ENCODE measurements at places on chromosomes 12 and 14. TPM values are rescaled to one million over a fixed set of nuclear protein-coding genes. Genes with fewer than 3 reads are reported as not detected.

TC2N gene
- under 0.01 TPM for total RNA-seq

KRT2 gene
- total RNA-seq, result not detected

ZC2HC1C gene
- 2.0 TPM for total RNA-seq

VASH1 gene
- 52.8 TPM for total RNA-seq

DRAM1 gene
- 57.1 TPM for total RNA-seq

OTX2 gene
- total RNA-seq, result not detected

ACOT6 gene
- not detected for total RNA-seq

RDH12 gene
- total RNA-seq, result not detected

LRRK2 gene
- 3.6 TPM for total RNA-seq

AREL1 gene
- total RNA-seq, result 44.9 TPM

TPCN1 gene
- 12.0 TPM for total RNA-seq

FIGNL2 gene
- total RNA-seq, result 2.5 TPM

KCNMB4 gene
- 1.9 TPM for total RNA-seq

CCDC38 gene
- total RNA-seq, result 0.13 TPM

SERPINA9 gene
- not detected for total RNA-seq

FSCB gene
- total RNA-seq, result not detected

CCDC177 gene
- not detected for total RNA-seq

ZFHX2 gene
- 0.86 TPM for total RNA-seq

PHETA1 gene
- total RNA-seq, result 9.0 TPM

TMEM30B gene
- total RNA-seq, result 0.07 TPM

DEGS2 gene
- under 0.01 TPM for total RNA-seq

C14orf132 gene
- total RNA-seq, result 6.0 TPM

JPH4 gene
- total RNA-seq, result not detected

LRTM2 gene
- not detected for total RNA-seq

CTSG gene
- not detected for total RNA-seq

TAS2R13 gene
- 5.2 TPM for total RNA-seq

METTL25 gene
- 18.1 TPM for total RNA-seq

PAN2 gene
- total RNA-seq, result 13.3 TPM

KRT78 gene
- total RNA-seq, result not detected

Measured in thoracic aorta endothelial cell (primary cell).